ENCODE measurements at places on chromosomes 7 and 10. TPM values are rescaled to one million over a fixed set of nuclear protein-coding genes. Genes with fewer than 3 reads are reported as not detected.

FAM24B gene
- 1.9 TPM for polyA plus RNA-seq

AKR1C4 gene
- polyA plus RNA-seq, result 1.3 TPM

DKK1 gene
- 123 TPM for polyA plus RNA-seq

ADAM12 gene
- polyA plus RNA-seq, result not detected

GRCh38 chr10:111879969-111880368 is 303.6 kb downstream of the GPAM start:
- H3K36me3 ChIP-seq, result no peaks in the 10 kb centered on the region
- no peak for DNase-seq
- H3K4me1 ChIP-seq, result no peaks in the 10 kb centered on the region
- no peaks in the 10 kb centered on the region for H3K27me3 ChIP-seq
- no peak overlapping the region for H3K4me3 ChIP-seq

GRCh38 chr7:130180571-130181262 is 24.5 kb downstream of the TMEM209 start:
- H3K27me3 ChIP-seq, result no peaks in the 10 kb centered on the region
- H3K4me3 ChIP-seq, result no peak overlapping the region
- H3K36me3 ChIP-seq, result no peaks in the 10 kb centered on the region
- DNase-seq, result no peak
- no peaks in the 10 kb centered on the region for H3K4me1 ChIP-seq

DNA sequence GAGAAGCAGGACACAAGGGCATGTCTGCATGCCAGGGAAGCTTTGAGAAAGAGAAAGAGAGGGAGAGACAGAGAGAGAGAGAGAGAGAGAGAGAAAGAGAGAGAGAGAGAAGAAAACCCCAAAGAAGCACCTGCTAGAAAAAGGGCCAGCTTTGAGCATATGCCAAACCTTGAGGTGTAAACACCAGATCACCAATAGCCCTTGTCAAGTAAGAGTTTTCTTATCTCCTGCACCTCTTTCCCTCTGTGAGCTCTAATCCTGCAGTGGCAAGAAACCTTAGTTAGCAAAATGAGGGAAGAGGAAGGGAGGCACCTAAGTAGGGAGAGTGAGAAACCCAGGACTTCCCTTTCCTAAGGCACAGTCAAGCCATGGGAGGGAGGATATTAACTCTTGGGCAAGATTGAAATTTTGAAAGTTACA is 11.3 kb upstream of the TRDMT1 start:
- DNase-seq, result no peak
- H3K27me3 ChIP-seq, result no peaks in the 10 kb centered on the region
- no peak overlapping the region for H3K27ac ChIP-seq
- H3K4me1 ChIP-seq, result no peaks in the 10 kb centered on the region
- no peaks in the 10 kb centered on the region for H3K36me3 ChIP-seq

DNA sequence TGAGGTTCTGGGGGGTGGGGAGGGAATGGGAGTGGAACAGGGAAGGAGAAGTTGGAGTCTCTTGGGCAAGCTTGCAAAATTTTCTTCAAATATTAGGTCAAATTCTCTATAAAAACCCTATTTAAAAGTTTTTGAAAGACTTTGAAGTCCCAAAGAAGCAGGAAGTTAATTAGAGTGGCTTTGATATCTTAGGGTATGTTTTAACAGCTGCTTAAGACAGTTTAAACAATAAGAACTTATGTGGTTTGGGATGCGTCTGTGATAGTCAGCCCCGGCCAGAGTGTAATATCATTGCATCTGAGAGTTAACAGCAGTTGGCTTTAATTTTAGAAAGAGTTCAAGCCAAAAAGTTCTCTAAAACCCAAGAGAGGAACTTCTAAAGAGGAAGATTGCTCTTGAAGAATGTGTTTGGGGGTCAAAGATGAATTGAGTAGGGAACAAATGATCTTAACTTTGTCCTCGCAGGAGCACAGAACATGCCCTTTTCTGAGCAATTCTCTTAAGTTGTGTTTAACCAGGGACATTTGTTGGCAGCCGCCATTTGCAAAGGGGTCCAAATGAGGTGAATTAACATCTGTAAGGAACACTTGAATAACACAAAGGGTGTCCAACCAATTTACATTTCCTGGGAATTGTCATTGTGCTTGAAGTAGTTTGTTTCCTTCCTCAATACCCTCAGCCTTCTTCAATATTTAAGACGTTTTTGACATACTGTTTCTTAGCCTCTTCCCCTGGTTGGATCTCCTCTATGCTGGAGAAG is 182.4 kb downstream of the PTEN start:
- no peaks in the 10 kb centered on the region for H3K36me3 ChIP-seq
- H3K4me1 ChIP-seq, result no peaks in the 10 kb centered on the region
- DNase-seq, result no peak
- H3K4me3 ChIP-seq, result no peak overlapping the region
- no peak overlapping the region for H3K27ac ChIP-seq

All from HepG2 (cell line).